Renal cortical epithelial cell (primary cell): ENCODE measurements at places on chromosomes 11 and 22. TPM values are rescaled to one million over a fixed set of nuclear protein-coding genes. Genes with fewer than 3 reads are reported as not detected.

The XKR3 gene
- 0.15 TPM in 1 of 2 replicates, not detected in the other for total RNA-seq

GRCh38 chr11:57387289-57388030, 3.0 kb downstream of the PRG2 start:
- DNase-seq = peak; percentile 14

DNA sequence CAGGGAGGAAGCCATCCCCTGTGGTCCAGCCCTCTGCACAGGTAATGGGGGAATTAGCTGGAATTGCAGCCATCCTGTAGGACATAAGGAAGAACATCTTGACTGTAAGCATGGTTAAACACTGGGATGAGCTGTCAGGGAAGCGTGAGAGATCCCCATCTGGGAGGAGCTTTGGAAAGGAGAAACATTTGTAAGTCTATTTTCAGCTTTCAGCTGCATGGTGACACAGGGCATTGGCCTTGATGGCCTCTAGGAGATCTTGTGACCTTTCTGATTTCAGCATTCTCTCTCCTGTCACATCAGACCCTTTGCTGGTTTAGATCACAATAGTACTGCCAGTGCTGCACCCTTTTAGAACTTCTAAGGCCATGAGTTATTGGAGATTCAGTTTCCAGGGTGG, 47.1 kb downstream of the BCR start:
- DNase-seq = no peak

GRCh38 chr11:5658318-5658717, 26.6 kb downstream of the TRIM5 start:
- no peak for DNase-seq
